ENCODE measurements at places on chromosomes 4 and X. TPM values are rescaled to one million over a fixed set of nuclear protein-coding genes. Genes with fewer than 3 reads are reported as not detected.

GRCh38 chrX:45959567-45959966 lies 585.7 kb downstream of the ZNF674 start:
- no peaks in the 10 kb centered on the region for H3K4me1 ChIP-seq
- H3K4me3 ChIP-seq: no peak overlapping the region
- peaks cover 3% of the 10 kb centered on the region for H3K27me3 ChIP-seq
- no peak overlapping the region for H3K27ac ChIP-seq
- no peak for DNase-seq
- no peaks in the 10 kb centered on the region for H3K36me3 ChIP-seq

DNA sequence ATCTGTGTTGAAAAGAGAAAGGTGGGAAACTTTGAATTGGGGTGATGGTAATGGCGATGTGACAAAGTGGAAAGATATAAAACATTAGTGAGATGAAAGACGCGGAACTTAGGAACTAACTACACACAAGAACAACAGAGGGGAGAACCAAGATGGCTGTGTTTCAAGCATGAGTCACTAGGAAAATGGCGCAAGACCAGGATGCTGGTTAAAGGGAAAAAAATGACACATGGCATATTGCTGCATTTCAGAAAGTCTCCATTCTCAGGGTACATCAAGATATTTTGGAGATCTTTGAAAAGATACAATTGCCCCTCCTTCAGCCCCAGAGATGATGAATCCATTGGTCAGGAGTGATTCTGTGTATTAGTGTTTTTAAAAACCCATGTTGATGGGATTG lies 164.4 kb downstream of the FBXO8 start:
- H3K36me3 ChIP-seq: no peaks in the 10 kb centered on the region
- no peak overlapping the region for H3K4me3 ChIP-seq
- no peaks in the 10 kb centered on the region for H3K27me3 ChIP-seq
- no peak for DNase-seq
- no peak overlapping the region for H3K27ac ChIP-seq
- no peaks in the 10 kb centered on the region for H3K4me1 ChIP-seq

The ABLIM2 gene
- 6.5 TPM for polyA plus RNA-seq

- H3K27me3 ChIP-seq: no peaks in the 10 kb centered on the region
- no peaks in the 10 kb centered on the region for H3K4me1 ChIP-seq
- no peak overlapping the region for H3K27ac ChIP-seq
- no peak for DNase-seq
- no peak overlapping the region for H3K4me3 ChIP-seq
Observed at GRCh38 chrX:15209096-15209495, 60.8 kb downstream of the ASB9 start.

- peak; percentile 37 for DNase-seq
- peak overlapping the region; percentile 40 for H3K4me3 ChIP-seq
- H3K36me3 ChIP-seq: no peaks in the 10 kb centered on the region
- peaks cover 7% of the 10 kb centered on the region for H3K4me1 ChIP-seq
Observed at GRCh38 chrX:11664211-11665167, 1.2 kb downstream of the ARHGAP6 start.

The ARSJ gene
- 2.3 TPM for polyA plus RNA-seq

The MUC7 gene
- not detected for polyA plus RNA-seq

DNA sequence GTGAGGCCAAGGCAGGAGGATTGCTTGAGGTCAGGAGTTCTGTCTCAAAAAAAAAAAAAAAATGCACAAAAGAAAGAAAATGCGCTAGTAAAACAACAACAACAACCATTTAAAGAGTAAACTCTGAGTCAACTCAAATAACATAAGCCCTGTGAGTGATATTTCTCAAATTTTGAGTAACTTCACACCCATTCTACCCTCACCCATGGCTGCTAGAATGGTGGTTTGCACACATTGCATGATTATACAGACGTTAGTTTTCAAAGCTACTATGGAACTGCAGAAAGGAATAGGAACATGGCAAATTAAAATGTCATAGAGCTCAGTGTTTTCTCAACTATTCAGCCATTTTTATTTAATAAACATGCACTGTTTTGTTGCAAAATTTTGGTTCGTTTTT lies 145.9 kb downstream of the OPHN1 start:
- no peaks in the 10 kb centered on the region for H3K27me3 ChIP-seq
- H3K36me3 ChIP-seq: no peaks in the 10 kb centered on the region
- H3K4me3 ChIP-seq: no peak overlapping the region
- DNase-seq: no peak

DNA sequence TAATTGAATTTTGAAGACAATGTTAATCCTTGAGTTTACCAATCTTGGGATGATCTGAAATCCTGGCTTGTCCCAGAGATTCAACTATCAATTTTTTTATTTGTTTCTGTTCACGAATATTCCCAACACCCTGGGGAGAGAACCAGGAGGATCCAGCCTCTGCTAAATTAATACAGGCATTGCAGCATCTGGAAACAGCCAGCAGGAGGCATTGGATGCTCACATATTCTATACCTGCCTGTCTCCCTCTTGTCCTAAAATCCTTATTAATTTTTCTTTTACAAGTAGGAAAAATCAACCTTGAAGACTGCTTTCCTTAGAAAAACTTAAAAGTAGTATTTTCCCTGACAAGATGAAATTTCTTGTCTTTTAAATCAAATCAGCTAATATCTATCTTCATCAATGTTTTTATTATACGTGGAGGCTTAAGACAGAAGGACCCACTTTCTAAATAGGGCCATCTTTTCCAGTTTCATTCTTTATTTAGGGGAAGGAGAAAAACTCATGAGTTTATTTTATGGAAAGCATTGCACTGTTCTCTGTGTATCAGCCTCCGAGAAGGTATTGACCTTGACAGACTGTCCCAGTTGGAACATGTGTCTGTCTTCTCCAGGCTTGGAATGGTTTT lies 102.4 kb downstream of the CLNK start:
- H3K27me3 ChIP-seq: no peaks in the 10 kb centered on the region
- H3K36me3 ChIP-seq: no peaks in the 10 kb centered on the region
- H3K27ac ChIP-seq: no peak overlapping the region
- DNase-seq: peak; percentile 72
- H3K4me1 ChIP-seq: peaks cover 2% of the 10 kb centered on the region

- H3K4me3 ChIP-seq: no peak overlapping the region
- DNase-seq: no peak
- H3K27ac ChIP-seq: no peak overlapping the region
- no peaks in the 10 kb centered on the region for H3K4me1 ChIP-seq
Observed at GRCh38 chr4:145278341-145279121, 98.1 kb upstream of the OTUD4 start.

The STARD8 gene
- polyA plus RNA-seq: 5.7 TPM

- H3K4me1 ChIP-seq: no peaks in the 10 kb centered on the region
- H3K27ac ChIP-seq: no peak overlapping the region
- no peaks in the 10 kb centered on the region for H3K27me3 ChIP-seq
- no peak for DNase-seq
Observed at GRCh38 chr4:534576-535151, 35.7 kb downstream of the PIGG start.

DNA sequence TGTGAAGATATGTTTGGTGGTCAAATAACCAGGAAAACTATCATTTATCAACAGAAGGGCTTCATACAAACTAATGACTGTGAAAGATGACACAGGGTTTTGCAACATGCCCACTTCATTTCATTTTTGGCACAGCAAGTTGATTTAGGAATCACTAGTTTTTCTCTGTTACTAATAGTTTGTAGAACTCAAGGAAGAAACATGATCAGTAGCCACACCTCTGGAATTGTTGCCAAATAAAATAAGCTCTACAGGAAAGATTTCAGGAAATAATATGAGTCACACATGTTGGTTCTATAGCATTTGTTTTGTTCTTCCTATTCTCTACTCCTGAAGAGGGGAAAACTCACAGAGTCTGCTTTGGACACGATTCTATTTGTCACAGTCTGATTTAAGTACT lies 255.4 kb downstream of the TLL1 start:
- H3K36me3 ChIP-seq: no peaks in the 10 kb centered on the region
- no peak overlapping the region for H3K4me3 ChIP-seq
- no peaks in the 10 kb centered on the region for H3K4me1 ChIP-seq
- peak; percentile 1 for DNase-seq

The CCDC110 gene
- 0.61 TPM for polyA plus RNA-seq

- no peak overlapping the region for H3K4me3 ChIP-seq
- DNase-seq: peak; percentile 32
Observed at GRCh38 chr4:33485111-33485510, 2759.2 kb downstream of the ARAP2 start.

- no peak overlapping the region for H3K4me3 ChIP-seq
- H3K27ac ChIP-seq: no peak overlapping the region
- H3K27me3 ChIP-seq: no peaks in the 10 kb centered on the region
- DNase-seq: no peak
- peaks cover 22% of the 10 kb centered on the region for H3K36me3 ChIP-seq
- H3K4me1 ChIP-seq: no peaks in the 10 kb centered on the region
Observed at GRCh38 chr4:184669251-184669650, 19.7 kb downstream of the PRIMPOL start.

DNA sequence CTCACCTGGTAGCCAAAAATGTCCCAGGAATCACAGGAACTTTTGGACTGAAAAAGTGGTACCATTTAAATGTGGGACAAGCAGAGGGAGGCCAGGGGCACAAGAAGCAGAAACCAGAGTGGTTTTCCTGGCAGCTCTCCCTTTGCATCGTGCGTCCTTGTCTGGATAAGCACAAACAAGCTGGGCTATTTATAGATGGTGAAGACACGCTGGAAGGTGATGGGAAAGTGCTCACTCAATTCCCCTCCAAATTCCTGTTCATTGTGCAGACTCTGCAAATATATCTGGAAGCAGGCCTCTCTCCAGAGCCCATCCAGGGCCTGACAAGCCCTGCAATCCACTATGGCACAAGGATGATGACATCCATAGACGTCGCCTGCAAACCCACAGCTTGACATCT lies 63.6 kb upstream of the MAP3K15 start:
- H3K36me3 ChIP-seq: no peaks in the 10 kb centered on the region
- H3K4me3 ChIP-seq: no peak overlapping the region
- peaks cover 8% of the 10 kb centered on the region for H3K27me3 ChIP-seq
- no peaks in the 10 kb centered on the region for H3K4me1 ChIP-seq
- peak; percentile 18 for DNase-seq

The IL13RA2 gene
- 2.7 TPM for polyA plus RNA-seq

DNA sequence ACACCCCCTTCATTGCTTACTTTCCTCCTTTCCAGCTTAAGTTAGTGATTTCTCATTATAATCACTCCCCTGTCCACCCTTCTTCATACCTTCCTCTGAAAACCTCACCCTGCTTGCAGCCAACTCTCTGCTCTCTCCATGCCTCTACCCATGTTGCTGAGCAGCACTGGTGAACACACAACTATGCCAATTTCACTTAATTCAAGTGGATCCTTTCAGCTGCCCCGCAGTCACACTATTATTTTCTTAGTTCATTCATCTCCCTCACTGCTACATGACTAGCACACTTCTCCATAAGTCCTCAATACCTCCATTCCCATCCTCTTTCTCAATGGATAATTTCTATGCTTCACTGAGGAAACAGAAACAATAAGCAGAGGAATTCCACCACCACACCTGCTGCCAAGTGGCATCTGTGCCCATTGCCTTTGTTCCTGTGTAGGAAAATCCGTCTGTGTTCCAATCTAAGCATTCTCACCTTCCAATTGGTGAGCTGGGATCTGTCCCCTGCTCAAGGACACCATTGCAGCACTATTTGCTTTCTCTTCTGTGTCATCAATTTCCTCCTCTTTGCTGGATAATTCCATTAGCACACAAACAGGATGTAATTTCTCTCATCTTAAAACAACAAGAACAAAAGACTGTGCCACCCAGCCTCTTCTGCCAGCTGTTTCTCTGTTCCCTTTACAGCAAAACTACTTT lies 25.2 kb upstream of the PRSS48 start:
- DNase-seq: no peak
- no peak overlapping the region for H3K4me3 ChIP-seq
- H3K27me3 ChIP-seq: no peaks in the 10 kb centered on the region
- peaks cover 2% of the 10 kb centered on the region for H3K4me1 ChIP-seq

The GPR143 gene
- polyA plus RNA-seq: 1.6 TPM

GRCh38 chrX:825991-826390 lies 195.4 kb downstream of the SHOX start:
- H3K27ac ChIP-seq: no peak overlapping the region
- H3K4me3 ChIP-seq: no peak overlapping the region
- no peak for DNase-seq
- H3K4me1 ChIP-seq: no peaks in the 10 kb centered on the region
- H3K36me3 ChIP-seq: no peaks in the 10 kb centered on the region
- H3K27me3 ChIP-seq: no peaks in the 10 kb centered on the region

The MAGEC1 gene
- polyA plus RNA-seq: not detected

- no peaks in the 10 kb centered on the region for H3K27me3 ChIP-seq
- H3K4me3 ChIP-seq: no peak overlapping the region
- DNase-seq: no peak
- no peaks in the 10 kb centered on the region for H3K4me1 ChIP-seq
- no peak overlapping the region for H3K27ac ChIP-seq
Observed at GRCh38 chr4:26388671-26389070, 67.9 kb downstream of the RBPJ start.

DNA sequence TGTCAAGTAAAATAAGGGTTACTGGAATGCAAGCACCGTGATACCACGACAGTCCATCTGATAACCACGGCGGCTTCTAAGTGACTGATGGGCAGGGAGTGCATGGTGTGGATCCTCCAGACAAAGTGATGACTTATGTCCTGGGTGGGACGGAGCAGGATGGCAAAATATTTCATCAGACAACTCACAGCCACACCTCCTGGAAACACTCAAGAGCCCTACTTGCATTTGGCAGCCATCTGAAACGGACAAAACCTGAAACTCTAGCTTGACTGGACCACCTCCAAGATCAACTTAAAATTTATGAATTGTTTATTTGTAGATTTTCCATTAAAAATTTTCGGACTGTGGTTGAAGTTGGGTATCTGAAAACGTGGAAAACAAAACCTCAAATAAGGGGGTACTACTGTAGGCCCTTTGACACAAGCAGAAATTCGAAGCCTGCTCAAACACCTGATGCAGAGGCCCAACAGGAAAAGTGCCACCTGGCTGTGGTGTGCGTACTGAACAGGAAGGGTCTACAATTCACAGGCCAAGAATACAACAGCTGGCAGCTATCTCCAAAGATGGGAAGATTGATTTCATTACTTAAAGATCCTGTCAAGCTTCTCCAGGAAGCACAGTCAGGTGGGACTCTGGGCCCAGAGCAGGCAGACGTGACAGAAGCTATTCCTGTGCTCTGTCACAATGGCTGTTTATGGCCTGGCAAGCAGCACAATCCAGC lies 26.0 kb downstream of the LRIT3 start:
- no peaks in the 10 kb centered on the region for H3K27me3 ChIP-seq
- H3K4me3 ChIP-seq: no peak overlapping the region
- H3K4me1 ChIP-seq: no peaks in the 10 kb centered on the region
- H3K36me3 ChIP-seq: no peaks in the 10 kb centered on the region

Measured in lung (tissue), 17 donors.